ENCODE measurements at places on chromosomes 13 and 19. TPM values are rescaled to one million over a fixed set of nuclear protein-coding genes. Genes with fewer than 3 reads are reported as not detected.

The NLRP4 gene
- total RNA-seq, result not detected

The CAB39L gene
- 7.6 TPM for total RNA-seq

The ZNF576 gene
- total RNA-seq, result 7.3 TPM

The LINGO3 gene
- total RNA-seq, result not detected

The SPIB gene
- not detected for total RNA-seq

The FGF22 gene
- 0.11 TPM for total RNA-seq

The TNNT1 gene
- 0.77 TPM for total RNA-seq

The LONP1 gene
- 48.4 TPM for total RNA-seq

The OR7C1 gene
- not detected for total RNA-seq

The EFNB2 gene
- total RNA-seq, result 83.2 TPM

The CSNK1G2 gene
- total RNA-seq, result 55.8 TPM

The ADPRHL1 gene
- 0.34 TPM for total RNA-seq

The TEX29 gene
- total RNA-seq, result not detected

The ZNF99 gene
- total RNA-seq, result not detected

The TMC4 gene
- total RNA-seq, result 0.34 TPM

The ZIK1 gene
- 4.5 TPM for total RNA-seq

The CAPNS1 gene
- 451 TPM for total RNA-seq

The MISP gene
- not detected for total RNA-seq

The KIR2DL4 gene
- not detected for total RNA-seq

The MUC16 gene
- total RNA-seq, result not detected

The ZNF420 gene
- 10.0 TPM for total RNA-seq

The LAIR1 gene
- not detected for total RNA-seq

The DOCK9 gene
- 447 TPM for total RNA-seq

The PDE4C gene
- not detected for total RNA-seq

The ADAMTSL5 gene
- total RNA-seq, result not detected

The FOSB gene
- 16.9 TPM for total RNA-seq

The CCDC70 gene
- not detected for total RNA-seq

The SYCN gene
- not detected for total RNA-seq

The C19orf38 gene
- not detected for total RNA-seq

The TDRD3 gene
- total RNA-seq, result 17.8 TPM

The RDH8 gene
- total RNA-seq, result not detected

The TPTE2 gene
- not detected for total RNA-seq

The EHD2 gene
- 83.8 TPM for total RNA-seq

The LGALS4 gene
- 0.34 TPM for total RNA-seq

The SLC1A6 gene
- not detected for total RNA-seq

The CYSLTR2 gene
- not detected for total RNA-seq

The IQCN gene
- 0.22 TPM for total RNA-seq

The KCNRG gene
- total RNA-seq, result 9.5 TPM

The FSTL3 gene
- 3.4 TPM for total RNA-seq

The FBXO17 gene
- total RNA-seq, result 15.8 TPM

The NLRP7 gene
- total RNA-seq, result not detected

The DACH1 gene
- total RNA-seq, result under 0.01 TPM

The GARIN5A gene
- 0.17 TPM for total RNA-seq

The PPP5C gene
- 78.3 TPM for total RNA-seq

The LIM2 gene
- not detected for total RNA-seq

The DNAAF3 gene
- 0.65 TPM for total RNA-seq

The ZFP14 gene
- total RNA-seq, result 5.2 TPM

The ACP7 gene
- not detected for total RNA-seq

The GPR12 gene
- not detected for total RNA-seq

The FRY gene
- 106 TPM for total RNA-seq

The EXOC3L2 gene
- 1.3 TPM for total RNA-seq

The PIP5K1C gene
- total RNA-seq, result 36.6 TPM

The GZMM gene
- not detected for total RNA-seq

The C1QTNF9 gene
- not detected for total RNA-seq

The URAD gene
- total RNA-seq, result not detected

The CD209 gene
- 0.11 TPM for total RNA-seq

Data from dermis lymphatic vessel endothelial cell (primary cell).